Muscle of back (tissue), 13 donors: ENCODE measurements at places on chromosomes 4 and X. TPM values are rescaled to one million over a fixed set of nuclear protein-coding genes. Genes with fewer than 3 reads are reported as not detected.
A peak's percentile ranks its signal among the peaks of the same experiment; 100 is the strongest.

The POLN gene
- 1.9 TPM for polyA plus RNA-seq

The TXK gene
- polyA plus RNA-seq, result 0.35 TPM

- no peak for DNase-seq
Observed at GRCh38 chr4:143539670-143540023, 26.1 kb downstream of the SMARCA5 start.

The GNRHR gene
- 0.80 TPM for polyA plus RNA-seq

- DNase-seq, result no peak
Observed at GRCh38 chrX:153519569-153520286, 2.3 kb downstream of the ATP2B3 start.

GRCh38 chr4:185137233-185137925, 5.7 kb upstream of the SLC25A4 start:
- no peak for DNase-seq

DNA sequence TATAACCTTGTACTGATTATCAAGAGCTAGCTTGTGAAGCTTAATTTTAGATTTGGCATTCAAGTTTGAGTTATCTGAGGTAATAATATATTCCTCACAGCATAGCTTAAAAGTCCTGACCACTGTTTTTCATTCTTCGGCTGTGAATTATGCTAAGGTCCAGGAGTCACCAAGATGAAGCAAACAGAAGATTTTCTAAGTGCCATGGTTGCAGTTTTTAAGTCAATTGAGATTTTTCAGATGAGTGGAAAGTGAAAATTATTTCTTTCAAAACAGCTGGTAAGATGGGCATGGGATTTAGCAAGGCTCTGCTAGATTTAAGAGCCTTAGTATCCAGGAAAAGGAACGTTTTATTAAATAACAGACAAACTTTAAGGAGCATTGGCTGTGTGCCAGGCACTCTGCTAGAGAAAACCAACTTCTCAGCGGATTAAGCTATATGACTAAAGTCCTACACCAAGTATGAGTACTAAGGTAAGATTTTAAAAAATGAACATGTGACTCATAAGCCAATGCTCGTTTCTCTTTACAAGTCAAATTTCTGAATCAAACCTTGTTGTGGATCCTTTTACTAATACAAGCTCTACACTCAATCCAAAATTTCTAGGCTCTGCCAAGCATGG, 149.9 kb upstream of the IL15 start:
- DNase-seq, result peak; percentile 69

DNA sequence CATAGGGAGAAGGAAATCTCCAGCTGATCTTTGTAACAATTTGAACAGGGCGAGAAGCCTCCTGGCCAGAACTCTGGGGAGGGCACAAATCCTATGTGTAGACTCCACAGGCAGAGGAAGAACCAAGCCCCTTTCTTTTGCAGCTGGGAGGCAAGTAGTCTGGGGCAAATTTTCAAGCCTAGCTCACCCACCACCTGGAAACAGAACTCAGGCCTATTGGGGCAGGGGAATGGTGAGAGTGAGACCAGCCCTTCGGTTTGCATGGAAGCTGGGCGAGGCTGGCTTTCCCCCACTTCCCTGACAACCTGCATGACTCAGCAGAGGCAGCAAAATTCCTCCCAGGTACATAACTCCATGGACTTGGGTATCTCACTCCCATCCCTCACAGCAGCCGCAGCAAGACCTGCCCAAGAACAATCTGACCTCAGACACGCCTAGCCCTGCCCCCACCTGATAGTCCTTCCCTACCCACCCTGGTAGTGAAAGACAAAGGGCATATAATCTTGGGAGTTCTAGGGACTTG, 138.2 kb downstream of the EMCN start:
- DNase-seq, result no peak

The MSANTD1 gene
- 0.59 TPM for polyA plus RNA-seq

GRCh38 chrX:117511379-117511778, 605.2 kb downstream of the KLHL13 start:
- DNase-seq, result no peak

The AMER1 gene
- 6.0 TPM for polyA plus RNA-seq

GRCh38 chr4:122047456-122048425, 95.9 kb upstream of the TRPC3 start:
- DNase-seq, result no peak

- DNase-seq, result peak; percentile 88
Observed at GRCh38 chr4:40255393-40256281, 58.8 kb downstream of the RHOH start.

DNA sequence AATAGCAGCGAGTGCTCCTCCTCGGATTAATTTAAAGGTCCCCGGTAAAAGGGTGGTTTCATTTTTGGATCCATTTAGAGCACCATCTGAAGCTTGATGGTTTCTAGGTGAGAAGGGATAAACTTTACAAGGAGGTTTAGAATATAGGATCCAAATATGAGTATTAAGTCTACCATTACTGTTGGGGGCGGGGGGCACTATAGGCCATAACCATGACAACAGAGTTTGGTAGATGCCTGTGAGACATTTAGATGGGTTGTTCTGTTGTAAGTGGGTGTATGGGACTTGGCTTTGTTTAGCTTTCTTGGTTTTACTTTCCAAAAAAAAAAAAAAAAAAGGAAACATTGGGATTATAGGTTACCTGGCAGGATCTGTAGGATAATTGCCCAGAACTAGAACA, 92.7 kb downstream of the TENT5D start:
- no peak for DNase-seq

The AFAP1 gene
- polyA plus RNA-seq, result 32.8 TPM

GRCh38 chr4:2935762-2936743, 27.2 kb downstream of the NOP14 start:
- no peak for DNase-seq

DNA sequence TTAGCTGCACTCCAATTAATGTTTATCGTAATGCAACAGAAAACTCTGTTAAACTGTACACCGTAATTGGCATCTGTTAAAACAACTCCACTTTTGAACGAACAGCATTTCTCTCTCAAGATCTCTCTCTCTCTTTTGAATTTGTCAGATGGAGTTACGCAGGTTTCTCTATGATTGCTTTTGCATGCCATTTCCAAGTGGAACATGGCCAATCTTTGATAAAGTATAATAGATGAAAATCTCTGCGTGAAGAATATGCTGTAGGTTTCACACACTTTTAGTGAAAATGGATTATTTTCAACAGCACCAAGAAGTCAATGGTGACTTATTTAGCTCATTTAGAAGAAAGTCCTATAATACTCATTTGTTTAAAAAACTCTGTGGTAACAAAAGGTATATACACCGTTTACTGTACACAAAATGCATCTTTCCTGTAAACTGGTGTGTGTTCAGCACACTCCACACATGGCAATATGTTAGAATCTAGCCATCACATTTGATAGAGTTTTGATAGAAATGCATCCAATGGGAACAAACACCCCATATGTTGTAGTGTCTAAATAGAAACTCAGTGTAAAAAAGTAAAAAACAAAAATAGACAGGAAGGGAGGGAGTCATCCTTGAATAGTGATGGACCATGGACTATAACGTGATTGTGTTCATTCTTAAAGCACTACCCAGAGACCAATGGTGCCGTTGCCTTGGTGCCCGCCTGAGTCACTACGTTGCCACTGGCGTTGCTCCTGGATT, 5.8 kb upstream of the FGFBP2 start:
- no peak for DNase-seq

DNA sequence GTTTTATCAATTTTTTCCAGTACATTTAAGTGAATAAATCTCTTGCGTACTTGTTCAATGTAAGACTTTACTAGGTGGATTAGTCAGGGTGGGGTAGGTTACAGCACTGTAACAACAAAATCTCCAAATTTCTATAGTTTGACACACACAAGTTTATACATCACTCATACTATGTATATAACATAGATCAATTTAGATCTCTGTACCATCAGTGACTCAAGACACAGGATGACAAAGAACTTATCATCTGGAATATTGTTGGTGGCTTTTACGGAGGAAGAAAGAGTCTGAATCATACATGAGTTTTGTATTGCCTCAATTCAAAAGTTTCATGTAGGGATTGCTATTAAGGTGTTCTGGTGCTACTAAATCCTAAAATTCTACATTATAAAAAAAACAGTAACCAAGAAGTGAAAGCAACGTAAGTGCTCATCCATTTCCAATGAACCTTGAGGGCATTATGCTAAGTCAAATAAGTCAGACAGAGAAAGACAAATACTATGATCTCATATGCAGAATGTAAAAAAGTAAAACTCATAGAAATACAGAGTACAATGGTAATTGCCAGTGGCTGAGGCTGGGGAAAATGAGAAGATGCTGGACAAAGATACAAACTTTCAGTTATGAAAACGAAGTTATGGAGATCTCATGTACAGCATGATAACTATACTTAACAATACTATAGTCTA, 98.0 kb upstream of the DKK2 start:
- DNase-seq, result no peak

DNA sequence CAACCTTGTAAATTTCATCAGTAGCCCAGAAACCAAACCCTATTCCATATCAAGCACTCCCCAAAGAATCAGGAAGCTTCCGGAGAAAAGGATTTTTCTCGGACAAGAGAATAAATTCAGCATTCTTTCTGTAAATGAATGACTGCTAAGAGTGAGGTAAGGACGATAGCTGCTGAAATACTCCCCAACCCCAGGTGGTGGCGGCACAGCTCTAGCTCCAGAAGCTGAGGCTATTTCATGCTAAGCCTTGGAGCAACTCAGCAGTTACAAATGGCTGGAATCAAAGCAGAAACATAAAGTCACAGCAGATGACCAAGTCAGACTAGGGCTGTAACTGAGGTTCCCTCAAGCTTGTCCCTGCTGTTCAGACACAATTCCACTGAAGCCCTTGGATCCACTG, 13.9 kb upstream of the PCDH19 start:
- no peak for DNase-seq

The CWH43 gene
- polyA plus RNA-seq, result not detected

DNA sequence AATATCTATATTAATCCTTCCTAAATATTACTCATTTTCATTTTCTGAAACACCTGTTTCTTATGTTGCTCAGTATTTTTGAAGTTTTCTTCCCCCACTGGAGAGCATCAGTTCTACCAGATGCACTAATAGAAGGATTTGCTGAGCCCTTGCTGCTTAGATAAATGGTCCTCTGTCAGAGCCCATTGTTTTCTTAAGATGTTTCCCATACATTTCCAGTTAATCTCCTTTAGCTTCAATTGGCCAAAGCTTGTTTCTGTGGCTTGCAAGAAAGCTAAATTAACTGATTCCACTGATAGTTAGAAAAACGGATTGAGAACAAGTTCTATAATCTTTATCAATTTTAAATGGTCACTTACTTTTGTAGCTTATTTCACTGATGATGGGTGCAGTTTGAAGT, 1425.5 kb downstream of the PCDH18 start:
- DNase-seq, result no peak

DNA sequence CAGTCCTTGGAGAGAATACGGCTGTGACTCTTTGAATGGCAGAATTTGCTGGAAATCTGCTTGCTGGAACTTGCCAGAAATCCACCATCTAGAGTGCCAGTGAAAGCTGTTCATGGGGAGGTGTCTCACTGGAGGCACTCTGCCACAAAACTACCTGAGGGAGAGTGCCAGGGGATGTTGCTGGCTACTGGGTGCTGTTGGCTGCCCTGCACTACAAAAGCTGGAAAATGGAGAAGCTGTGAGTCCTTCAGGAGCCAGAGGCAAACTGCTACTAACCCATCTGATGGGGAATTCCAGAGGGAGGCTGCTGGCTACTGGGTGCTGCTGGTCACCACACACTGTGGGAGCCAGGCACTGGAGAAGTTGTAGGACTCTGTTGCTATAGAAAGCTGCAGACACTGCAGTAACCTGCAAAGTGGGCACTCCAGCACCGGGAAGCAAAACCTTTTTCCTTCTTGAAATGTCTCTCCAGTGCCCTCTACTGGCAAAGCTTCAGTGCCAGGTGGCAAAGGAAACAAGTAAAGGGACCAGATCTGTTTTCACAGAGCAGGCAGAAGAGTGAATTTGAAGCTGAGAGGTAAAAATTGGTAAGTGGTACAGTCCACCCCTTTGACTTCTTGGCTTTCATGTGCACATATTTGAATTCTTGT, 47.8 kb upstream of the HSD17B10 start:
- DNase-seq, result peak; percentile 25

- DNase-seq, result no peak
Observed at GRCh38 chr4:20505927-20506326, 194.3 kb upstream of the PACRGL start.

GRCh38 chr4:180560896-180561295, 1682.3 kb upstream of the TENM3 start:
- peak; percentile 9 for DNase-seq

DNA sequence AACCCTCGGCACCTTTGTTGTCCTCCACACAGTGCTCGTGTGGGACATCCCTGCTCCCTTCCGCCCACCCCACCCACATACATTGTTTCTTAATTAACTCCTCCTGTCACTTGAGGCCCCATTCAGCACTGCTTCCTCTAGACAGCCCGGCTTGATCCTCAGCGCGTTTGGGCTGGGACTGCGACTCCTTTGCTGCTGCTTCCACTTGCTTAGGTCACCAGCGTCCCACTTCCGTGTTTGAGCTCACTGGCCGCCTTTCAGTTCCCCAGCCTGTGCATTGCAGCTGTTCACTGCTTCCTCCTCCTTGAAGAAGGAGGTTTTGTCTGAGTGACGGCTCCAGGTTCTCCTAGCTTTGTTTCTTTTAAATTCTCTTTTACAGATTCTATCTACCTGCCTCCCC, 16.1 kb downstream of the RNF4 start:
- peak; percentile 33 for DNase-seq

DNA sequence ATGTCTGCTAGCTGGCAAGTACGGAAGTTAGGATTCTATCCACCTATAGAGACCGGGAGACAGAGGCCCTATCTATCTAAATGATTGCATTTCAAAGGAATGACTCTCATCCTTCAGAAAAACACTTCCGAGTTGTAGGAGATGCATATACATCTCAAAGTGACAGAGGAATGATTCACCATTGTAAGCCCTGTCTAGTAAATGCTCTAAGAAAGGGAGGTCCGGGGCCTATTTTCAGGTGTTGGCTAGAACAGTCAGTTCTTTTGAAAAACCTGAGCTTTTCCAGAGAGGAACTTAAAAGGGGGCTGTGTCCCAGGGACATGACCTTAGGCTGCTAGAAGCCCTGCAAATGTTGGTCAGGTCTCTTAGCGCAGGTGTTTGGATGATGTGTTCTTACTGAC, 262.9 kb upstream of the IL1RAPL1 start:
- DNase-seq, result no peak

GRCh38 chrX:148534291-148534690, 33.9 kb downstream of the AFF2 start:
- DNase-seq, result no peak

GRCh38 chr4:1447676-1448588, 41.7 kb upstream of the NKX1-1 start:
- DNase-seq, result no peak
